ENCODE measurements at places on chromosomes 6 and 20. TPM values are rescaled to one million over a fixed set of nuclear protein-coding genes. Genes with fewer than 3 reads are reported as not detected.

Gene RSPO4
- total RNA-seq: not detected

Gene RSPO3
- 0.27 TPM for total RNA-seq

Gene DIDO1
- total RNA-seq: 37.0 TPM

Gene GUCA1A
- not detected for total RNA-seq

Gene SLC35A1
- 11.6 TPM for total RNA-seq

Gene RIPPLY2
- total RNA-seq: not detected

Gene SRMS
- total RNA-seq: not detected

Gene RAET1L
- total RNA-seq: not detected

Gene DEF6
- total RNA-seq: 1.0 TPM

GRCh38 chr6:96164802-96165201 is 149.0 kb downstream of the FUT9 start:
- DNase-seq: no peak

DNA sequence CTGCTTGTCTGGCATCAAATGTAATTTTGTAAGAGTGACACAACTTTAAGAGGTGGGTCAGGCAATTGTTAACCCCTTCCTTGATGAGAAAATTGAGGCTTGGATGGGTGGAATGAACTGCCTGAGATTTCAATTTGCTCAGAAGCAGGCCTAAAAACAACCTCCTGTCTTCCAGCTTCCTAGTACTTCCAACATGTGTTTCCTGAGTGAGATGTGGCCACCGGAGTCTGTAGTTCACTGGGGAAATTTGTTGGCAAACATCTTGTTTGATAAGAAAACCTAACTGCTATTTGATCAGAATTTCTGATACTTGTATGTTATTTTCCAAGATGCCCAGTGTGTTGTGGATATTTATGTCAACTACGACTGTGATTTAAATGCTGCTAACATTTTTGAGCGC is 51.3 kb downstream of the ARFGEF2 start:
- DNase-seq: no peak

GRCh38 chr20:25054096-25054820 is 3.7 kb downstream of the ACSS1 start:
- DNase-seq: no peak

GRCh38 chr6:15340775-15341174 is 94.9 kb downstream of the JARID2 start:
- no peak for DNase-seq

DNA sequence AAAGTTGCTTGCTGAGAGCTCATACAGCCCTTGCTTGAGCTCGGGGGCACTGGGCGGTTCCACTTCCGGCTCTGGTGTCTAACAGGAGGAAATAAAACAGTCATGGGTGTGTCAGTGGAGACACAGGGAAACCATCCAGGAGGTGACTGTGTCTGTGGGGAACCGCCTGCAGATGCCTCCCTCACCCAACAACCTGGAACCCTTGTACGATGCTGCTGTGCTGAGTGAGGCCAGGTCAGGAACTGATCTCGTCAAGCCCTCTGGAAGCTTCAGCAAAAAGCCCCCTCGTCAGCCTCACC is 15.5 kb downstream of the TXNDC5 start:
- DNase-seq: no peak

DNA sequence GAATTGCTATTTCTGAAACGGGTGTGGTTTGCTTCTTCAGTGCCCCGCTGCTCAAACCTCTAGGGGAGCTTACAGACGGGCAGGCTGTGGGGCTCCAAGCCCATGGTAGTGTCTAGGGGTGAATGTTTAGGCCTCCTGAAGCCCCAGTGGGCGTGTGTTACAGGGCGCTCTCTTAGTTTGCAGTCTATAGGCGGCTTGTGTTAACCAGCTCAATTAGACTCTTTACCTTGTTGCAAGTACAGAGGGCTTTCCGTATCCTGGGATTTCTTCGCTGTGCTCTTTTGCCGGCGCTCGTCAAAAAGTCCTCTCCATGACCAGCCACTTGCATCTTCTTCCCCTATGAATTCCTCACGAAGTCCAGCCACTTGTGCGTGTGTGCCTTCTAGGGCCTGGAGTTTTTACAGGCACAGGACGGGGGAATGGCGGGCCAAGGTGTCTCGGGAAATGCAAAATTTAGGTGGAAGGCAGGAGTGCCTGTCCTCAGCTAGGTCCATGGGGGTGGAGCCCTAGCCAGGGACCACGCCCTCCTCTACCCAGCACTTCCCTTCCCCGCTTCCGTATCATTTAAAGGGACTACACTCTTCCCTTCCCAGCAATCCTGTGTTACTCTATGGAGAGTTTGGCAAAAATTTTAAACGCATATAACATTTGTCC is 94.5 kb downstream of the HTR1B start:
- DNase-seq: peak; percentile 55

GRCh38 chr6:104506429-104506828 is 353.3 kb downstream of the HACE1 start:
- DNase-seq: no peak

DNA sequence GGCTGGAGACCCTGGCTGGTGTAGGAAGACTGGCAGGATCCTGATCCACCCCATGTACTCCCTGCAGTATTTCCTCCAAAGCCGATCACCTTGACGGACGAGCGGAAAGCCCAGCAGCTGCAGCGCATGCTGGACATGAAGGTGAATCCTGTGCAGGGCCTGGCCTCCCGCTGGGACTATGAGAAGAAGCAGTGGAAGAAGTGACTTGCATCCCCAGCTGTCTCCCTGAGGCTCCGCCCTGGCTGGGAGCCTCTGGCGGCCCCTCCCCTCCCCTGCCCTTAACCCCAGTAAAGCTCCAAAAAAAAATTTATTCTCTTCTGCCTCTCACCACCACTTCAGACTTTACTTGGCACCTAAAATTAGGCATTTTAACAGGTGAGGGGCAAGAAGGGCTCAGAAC is 7.0 kb downstream of the COX4I2 start:
- no peak for DNase-seq

DNA sequence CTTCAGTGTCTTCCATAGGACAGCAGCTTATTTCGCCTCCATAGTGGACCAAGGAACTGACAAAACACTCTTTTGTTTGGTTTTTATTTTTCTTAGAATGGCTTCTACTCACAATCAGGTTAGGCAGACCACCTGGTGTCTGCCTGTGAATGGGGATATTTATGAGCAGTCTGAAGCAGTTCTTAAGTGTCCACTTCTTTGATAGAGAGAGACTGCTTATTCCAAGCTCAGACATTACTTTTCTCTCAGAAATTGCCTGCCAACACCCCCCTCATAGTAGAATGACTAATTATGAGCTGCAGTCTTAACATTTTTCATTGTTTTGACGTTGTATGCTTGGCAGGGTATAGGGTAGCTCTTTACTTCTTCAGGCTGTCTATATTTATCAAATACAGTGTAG is 174.7 kb downstream of the ZFAND3 start:
- no peak for DNase-seq

DNA sequence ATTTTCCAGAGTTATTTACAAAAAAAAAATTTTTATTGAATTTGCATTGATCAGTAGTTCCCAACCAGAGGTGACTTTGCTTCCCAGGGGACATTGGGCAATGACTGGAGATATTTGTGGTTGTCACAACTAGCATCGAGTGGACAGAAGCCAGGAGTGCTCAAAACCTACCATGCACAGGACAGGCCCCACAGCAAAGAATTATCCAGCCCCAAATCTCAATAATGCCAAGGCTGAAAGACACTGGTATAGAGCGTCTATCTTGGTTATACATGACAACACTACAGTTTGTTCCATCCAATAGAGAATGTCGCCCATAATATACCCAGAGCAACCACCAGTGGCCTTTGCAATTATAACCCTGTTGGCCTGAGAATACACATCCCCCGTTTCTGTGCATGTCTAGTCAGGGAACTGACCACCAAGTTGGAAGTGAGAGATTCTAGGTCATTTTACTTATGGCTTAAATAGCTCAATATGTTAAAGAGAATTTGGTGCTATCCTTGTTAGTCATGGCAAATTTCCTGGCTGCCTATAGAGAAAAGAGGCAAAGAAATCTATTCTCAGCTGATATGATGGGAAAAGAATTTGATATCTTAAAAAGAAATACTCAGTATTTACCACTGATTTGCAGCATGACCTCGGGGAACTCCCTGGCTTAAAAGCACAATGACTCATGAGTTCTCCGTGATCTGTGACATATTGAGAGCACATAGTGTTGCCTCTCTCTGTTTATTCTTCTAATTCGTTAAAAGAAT is 76.0 kb upstream of the ADTRP start:
- no peak for DNase-seq

DNA sequence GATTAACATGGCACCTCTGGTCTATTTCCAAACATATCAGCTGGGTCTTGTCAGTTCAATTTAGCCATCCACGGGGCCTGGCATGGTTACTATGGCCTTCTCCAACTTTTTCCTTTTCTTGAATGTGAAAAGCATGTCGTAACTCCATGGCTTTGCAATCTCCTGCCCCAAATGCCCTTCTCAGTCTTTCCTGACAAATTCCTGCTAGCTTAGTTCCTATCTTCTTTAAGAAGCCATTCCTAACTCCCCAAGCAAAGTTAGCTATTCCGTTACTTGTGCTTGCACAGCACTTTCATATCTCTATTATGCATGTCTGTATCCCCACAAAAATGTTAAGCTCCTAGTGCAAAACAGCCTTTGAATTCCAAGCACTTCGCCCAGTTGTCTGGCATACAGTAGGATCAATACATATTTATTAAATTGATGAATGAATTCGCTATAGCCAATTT is 105.6 kb downstream of the AIG1 start:
- DNase-seq: no peak

DNA sequence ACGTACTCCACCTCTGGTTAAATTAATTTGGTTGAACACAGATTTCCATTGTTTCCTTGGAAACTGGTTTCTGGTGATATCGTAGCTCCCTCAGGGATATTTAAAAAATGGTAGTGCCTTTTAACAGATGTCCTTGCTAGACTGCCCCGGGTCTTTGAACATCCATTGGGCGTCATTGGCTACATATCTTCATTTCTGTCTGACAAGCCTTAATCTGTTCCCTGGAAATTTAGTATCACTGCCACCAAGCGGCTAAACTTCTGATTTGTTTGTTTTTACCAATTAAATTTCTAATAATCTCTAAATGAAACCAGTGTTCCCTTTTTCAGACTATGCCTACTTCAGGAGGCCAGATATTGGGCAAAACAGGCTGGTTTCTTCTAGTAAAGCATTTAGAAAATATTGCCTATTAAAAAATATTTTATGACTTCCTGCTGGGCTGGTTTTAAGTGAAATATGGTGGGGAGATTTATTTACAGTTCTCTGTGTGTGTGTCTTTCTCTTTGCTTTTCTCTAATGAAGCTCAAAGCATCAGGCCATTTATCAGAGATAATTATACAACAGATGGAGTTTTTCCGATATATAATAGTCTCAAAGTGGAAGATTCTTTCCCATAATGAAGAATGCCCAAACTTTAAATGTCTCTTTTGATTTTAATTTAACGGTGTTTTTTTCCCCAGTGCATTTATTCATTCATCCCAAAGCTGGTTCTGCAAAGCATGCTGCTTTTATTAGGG is 249.5 kb downstream of the ZFAND3 start:
- no peak for DNase-seq

GRCh38 chr6:159013229-159013628 is 13.2 kb upstream of the RSPH3 start:
- no peak for DNase-seq

- DNase-seq: no peak
Measured at GRCh38 chr6:139161817-139162284, 27.0 kb downstream of the HECA start.

DNA sequence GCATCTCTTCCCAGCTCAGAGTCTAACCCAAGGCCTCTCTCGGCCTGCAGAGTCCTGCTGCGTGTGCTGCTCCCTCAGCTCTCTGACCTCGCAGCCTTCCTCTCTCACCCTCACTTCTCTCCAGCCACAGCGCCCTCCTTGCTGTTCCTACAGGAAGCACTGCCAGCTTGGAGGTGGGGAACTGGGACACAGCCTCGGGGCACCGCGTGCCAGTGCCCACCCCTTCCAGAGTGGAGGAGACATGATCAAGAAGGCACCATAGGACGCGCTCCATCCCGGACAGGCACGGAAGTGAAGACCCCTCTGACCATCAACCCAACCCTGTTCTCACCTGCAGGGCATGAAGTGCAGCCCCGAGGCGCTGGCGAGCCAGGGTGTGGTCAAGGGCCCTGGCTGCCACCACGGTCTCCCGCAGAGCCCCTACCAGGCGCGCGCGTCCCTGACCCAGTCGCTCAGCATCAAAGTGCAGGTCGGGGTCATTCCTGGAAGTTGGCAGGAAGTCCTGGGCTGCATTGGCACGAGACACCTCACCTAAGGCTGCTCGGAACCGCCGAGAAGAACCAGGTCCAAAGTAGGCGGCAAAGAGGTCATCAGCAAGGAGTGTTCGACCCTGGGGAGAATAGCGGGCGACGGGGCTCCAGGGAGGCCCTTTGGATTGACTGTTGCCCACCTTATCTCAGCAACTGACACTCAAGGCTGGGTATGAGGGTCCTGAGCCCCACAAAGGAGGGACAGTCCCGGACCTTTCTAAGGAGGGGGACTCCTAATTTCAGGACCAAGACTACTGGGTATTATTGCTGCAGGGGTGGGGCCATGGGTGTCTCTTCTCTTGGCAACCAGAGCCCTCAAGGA is 1.3 kb downstream of the VWA7 start:
- no peak for DNase-seq

- DNase-seq: no peak
Measured at GRCh38 chr6:13947611-13948178, 22.9 kb downstream of the RNF182 start.

DNA sequence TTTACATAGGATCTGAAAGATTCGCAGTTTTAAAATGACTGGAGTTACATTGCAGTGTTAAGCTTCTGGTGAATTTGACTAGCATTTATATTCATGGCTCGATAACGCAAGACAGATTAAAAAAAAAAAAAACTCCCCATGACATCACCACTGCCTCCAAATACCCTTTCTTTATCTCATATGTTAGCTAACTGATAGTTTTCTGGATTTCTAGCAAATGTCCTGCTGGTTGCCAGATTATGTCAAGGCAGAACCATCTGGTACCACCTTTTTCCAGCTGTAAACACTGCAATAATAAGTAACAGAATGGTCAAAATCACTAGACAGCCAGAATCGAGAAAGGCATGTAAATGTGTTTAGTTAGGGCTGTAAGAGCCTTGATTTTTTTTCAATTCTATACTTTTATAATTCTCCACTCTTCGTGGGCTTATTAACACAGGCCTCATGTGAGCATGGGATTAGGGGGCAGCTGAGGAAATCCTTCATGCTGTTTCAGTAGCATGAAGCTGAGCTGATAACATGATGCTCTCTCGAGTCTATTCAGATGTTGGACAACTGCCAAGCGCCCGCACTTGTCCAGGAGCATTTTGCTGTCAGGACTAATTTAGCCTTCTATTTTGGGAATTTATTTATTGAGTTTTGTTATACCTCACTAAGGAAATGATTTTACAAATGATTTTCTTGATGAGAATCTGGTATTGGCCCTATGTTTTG is 166.0 kb upstream of the SCGN start:
- peak; percentile 66 for DNase-seq

- no peak for DNase-seq
Measured at GRCh38 chr20:64000906-64001305, 20.0 kb downstream of the PRPF6 start.

DNA sequence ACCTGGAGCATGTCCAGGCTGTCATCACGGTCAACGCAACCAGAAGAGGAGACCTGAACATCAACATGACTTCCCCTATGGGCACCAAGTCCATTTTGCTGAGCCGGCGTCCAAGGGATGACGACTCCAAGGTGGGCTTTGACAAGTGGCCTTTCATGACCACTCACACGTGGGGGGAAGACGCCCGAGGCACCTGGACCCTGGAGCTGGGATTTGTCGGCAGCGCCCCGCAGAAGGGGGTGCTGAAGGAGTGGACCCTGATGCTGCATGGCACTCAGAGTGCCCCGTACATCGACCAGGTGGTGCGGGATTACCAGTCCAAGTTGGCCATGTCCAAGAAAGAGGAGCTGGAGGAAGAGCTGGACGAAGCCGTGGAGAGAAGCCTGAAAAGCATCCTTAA is 49.5 kb downstream of the BFSP1 start:
- DNase-seq: no peak

GRCh38 chr6:68008445-68008844 is 626.6 kb upstream of the ADGRB3 start:
- no peak for DNase-seq
